ENCODE measurements at places on chromosomes 11 and 22. TPM values are rescaled to one million over a fixed set of nuclear protein-coding genes. Genes with fewer than 3 reads are reported as not detected.

Gene GNAZ
- polyA plus RNA-seq: 12.6 TPM

Gene DGCR6
- 0.29 TPM for polyA plus RNA-seq

Gene PKNOX2
- not detected for polyA plus RNA-seq

Gene SCGB1A1
- polyA plus RNA-seq: not detected

Gene OR51I1
- polyA plus RNA-seq: not detected

Gene PRRG4
- not detected for polyA plus RNA-seq

Gene TBX10
- polyA plus RNA-seq: not detected

Gene LYVE1
- 0.59 TPM for polyA plus RNA-seq

Gene UPB1
- polyA plus RNA-seq: 0.10 TPM

Gene FGF3
- not detected for polyA plus RNA-seq

Gene TUG1
- 105 TPM for polyA plus RNA-seq

Gene GRAP2
- polyA plus RNA-seq: not detected

Gene GRIA4
- polyA plus RNA-seq: not detected

Gene MMP8
- polyA plus RNA-seq: not detected

Gene LZTR1
- 45.9 TPM for polyA plus RNA-seq

Gene SNAP29
- 41.9 TPM for polyA plus RNA-seq

Gene ZNF215
- polyA plus RNA-seq: 5.6 TPM

Gene GALR3
- not detected for polyA plus RNA-seq

Gene CSF2RB
- polyA plus RNA-seq: 0.02 TPM

Gene LINC01488
- not detected for polyA plus RNA-seq

Gene IFITM10
- polyA plus RNA-seq: 0.06 TPM

Gene EFCAB6
- polyA plus RNA-seq: 0.75 TPM

Gene STARD10
- 37.1 TPM for polyA plus RNA-seq

Gene KDELR3
- 150 TPM for polyA plus RNA-seq

Gene AGBL2
- 1.7 TPM for polyA plus RNA-seq

Gene OVOL1
- polyA plus RNA-seq: not detected

Gene FIBIN
- polyA plus RNA-seq: 24.7 TPM

Gene LMO1
- not detected for polyA plus RNA-seq

Gene SLC22A25
- polyA plus RNA-seq: not detected

Gene FADS2
- 327 TPM for polyA plus RNA-seq

Gene FOLR2
- polyA plus RNA-seq: not detected

Gene HSPB2
- 2.5 TPM for polyA plus RNA-seq

Measured in BJ (cell line).